G401 (cell line): ENCODE measurements at places on chromosomes 6 and 20. TPM values are rescaled to one million over a fixed set of nuclear protein-coding genes. Genes with fewer than 3 reads are reported as not detected.

The FRS3 gene
- 1.7 and 3.3 TPM in 2 replicates for total RNA-seq

The ADGRF1 gene
- not detected in 2 replicates for total RNA-seq

The DCBLD1 gene
- not detected in 2 replicates for total RNA-seq

The ZMYND8 gene
- total RNA-seq = 21.5 and 24.7 TPM in 2 replicates

The SLC16A10 gene
- total RNA-seq = 3.7 and 4.2 TPM in 2 replicates

The PLEKHG1 gene
- total RNA-seq = not detected in 2 replicates

The CEP162 gene
- total RNA-seq = 6.3 and 13.1 TPM in 2 replicates

The TAF11 gene
- total RNA-seq = 69.3 and 79.8 TPM in 2 replicates

The MAP3K7 gene
- 28.2 and 44.6 TPM in 2 replicates for total RNA-seq

The SLC22A16 gene
- 0.12 and 2.0 TPM in 2 replicates for total RNA-seq

The SLC22A1 gene
- total RNA-seq = not detected in 2 replicates

GRCh38 chr6:41614715-41615114 is 23.6 kb upstream of the MDFI start:
- no peak for DNase-seq

- DNase-seq = no peak
Observed at GRCh38 chr20:13625304-13625979, 13.3 kb downstream of the TASP1 start.

- no peak for DNase-seq
Observed at GRCh38 chr6:44598679-44599078, 211.2 kb downstream of the CDC5L start.

DNA sequence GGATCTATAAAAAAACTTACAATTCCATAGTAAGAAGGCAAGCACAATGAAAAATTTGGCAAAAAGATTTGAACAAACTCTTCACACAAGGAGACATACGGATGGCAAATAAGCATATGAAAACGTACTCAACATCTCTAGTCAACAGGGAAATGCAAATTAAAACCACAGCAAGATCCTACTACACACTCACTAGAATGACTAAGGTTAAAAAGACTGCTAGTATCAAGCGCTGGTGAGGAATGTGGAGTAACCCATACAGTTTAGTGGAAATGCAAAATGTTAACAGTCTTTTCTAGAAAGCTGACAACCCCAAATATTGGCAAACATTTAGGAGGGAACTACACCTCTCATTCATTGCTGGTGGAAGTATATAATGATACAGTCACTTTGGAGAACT is 175.9 kb upstream of the SGK1 start:
- no peak for DNase-seq

DNA sequence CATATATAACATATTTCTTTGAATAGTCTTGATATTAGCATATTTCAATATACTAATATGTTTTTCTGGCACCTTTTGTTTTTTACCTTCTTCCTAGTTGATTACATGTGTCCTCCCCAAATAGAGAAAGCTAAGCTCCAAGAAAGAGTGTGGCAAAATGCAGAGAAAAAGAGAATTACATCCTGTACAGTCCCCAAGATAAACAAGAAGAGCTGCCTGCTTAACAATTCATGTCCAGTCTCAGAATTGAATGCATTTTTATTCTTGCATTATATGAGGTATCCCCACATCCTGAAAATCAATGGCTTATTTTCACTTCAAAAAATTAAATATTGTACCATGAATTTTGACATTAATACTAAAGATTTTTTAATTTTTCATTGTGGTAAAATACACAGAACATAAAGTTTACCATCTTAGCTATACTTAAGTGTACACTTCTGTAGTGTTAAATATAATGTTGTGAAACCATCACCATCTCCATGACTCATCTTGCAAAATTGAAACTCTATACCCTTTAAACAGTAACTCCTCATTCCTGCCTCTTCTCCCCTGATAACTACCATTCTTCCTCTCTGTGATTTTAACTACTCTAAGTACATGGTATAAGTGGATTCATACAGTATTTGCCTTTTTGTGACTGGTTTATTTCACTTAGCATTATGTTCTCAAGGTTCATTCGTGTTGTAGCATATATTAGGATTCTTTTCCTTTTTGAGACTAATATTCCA is 490.3 kb downstream of the COL12A1 start:
- DNase-seq = no peak

- no peak for DNase-seq
Observed at GRCh38 chr20:47792021-47792618, 6.8 kb upstream of the SULF2 start.

GRCh38 chr6:41092421-41093140 is 19.8 kb downstream of the NFYA start:
- peak; percentile 14 for DNase-seq

GRCh38 chr6:28765978-28766351 is 157.8 kb downstream of the TRIM27 start:
- DNase-seq = no peak

- DNase-seq = no peak
Observed at GRCh38 chr6:21556511-21556910, 37.0 kb upstream of the SOX4 start.

- DNase-seq = no peak
Observed at GRCh38 chr6:42355416-42355815, 96.3 kb downstream of the TRERF1 start.

GRCh38 chr6:111668410-111668809 is 62.7 kb upstream of the TRAF3IP2 start:
- no peak for DNase-seq

GRCh38 chr6:138161338-138162110 is at the start of gene ARFGEF3:
ARFGEF3 (plus strand) TSS chr6:138161939; CDS start chr6:138162087, 148 bp downstream.
- peak; percentile 81 for DNase-seq

- no peak for DNase-seq
Observed at GRCh38 chr20:16462711-16463110, 110.5 kb downstream of the KIF16B start.

- no peak for DNase-seq
Observed at GRCh38 chr6:22147921-22148776, 148.7 kb downstream of the PRL start.

GRCh38 chr6:107353773-107354382 is 105.5 kb downstream of the PDSS2 start:
- DNase-seq = peak; percentile 23

DNA sequence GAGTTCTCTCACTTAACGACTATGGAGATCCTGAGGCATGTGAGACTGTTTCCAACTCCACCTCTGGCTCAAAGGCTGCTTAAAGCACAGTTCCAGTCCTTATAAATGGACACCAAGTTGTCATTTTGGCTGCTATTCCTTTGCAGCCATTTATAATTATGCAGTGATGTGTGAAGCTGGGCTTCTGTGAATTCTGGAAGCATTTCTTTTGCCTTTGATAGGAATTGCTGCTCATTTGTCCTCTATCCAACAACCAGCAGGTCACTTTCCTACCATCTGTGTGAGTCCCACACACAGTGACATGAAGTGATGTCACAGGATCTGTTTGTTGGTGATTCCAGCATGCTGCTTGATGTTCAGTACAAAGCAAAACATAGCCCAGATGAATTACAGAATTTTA is 28.5 kb upstream of the EFHC1 start:
- peak; percentile 99 for DNase-seq

DNA sequence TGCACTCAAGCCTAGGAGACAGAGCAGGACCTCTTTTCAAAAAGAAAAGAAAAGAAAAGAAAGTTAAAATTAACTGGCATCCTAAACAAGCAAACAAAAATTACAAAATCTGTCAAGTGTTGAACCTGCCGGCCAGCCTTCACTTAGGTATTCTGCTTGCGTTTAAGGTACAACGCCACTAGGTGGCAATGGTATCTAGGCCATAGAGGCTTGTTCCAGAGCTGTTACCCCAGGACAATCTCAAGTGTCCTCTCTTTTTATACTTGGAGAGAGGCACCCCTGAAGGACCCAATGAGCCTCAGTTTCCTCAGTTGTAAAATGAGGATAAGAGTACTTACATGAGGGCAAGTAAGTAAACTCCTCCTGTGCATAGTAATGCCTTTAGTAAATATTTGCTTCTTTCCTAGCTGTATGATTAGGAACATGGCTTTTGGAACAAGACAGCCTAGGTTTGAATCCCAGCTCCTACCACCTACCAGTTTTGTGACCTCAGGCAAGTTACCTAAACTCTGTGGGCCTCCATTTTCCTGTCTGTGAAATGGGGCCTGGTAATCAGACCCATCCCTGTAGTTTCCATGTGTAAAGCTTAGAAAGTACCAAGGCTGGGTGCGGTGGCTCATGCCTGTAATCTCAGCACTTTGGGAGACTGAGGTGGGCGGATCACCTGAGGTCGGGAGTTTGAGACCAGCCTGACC is 5.8 kb upstream of the PACSIN1 start:
- DNase-seq = peak; percentile 71

- DNase-seq = no peak
Observed at GRCh38 chr6:140844167-140844566, 1288.6 kb upstream of the GJE1 start.

DNA sequence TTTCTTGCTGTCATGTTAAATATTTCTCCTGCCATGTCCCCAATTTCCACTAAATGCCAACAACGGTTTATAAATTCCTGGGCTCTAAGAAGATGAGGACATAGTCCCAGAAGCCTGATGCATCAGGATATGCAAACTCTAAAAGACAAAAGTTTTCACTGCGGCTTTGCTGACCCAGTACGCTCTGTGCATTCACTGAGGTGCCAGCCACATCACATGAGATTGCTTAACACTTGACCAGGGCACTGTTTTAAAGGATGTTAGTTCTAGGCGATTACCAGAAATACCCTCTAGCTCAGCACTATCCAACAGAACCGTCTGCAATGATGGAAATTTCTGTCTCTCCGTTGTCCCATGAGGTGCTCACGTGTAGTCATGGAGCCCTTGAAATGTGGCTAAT is 19.9 kb upstream of the ADTRP start:
- DNase-seq = no peak

- DNase-seq = no peak
Observed at GRCh38 chr6:22036699-22037098, 260.1 kb downstream of the PRL start.

DNA sequence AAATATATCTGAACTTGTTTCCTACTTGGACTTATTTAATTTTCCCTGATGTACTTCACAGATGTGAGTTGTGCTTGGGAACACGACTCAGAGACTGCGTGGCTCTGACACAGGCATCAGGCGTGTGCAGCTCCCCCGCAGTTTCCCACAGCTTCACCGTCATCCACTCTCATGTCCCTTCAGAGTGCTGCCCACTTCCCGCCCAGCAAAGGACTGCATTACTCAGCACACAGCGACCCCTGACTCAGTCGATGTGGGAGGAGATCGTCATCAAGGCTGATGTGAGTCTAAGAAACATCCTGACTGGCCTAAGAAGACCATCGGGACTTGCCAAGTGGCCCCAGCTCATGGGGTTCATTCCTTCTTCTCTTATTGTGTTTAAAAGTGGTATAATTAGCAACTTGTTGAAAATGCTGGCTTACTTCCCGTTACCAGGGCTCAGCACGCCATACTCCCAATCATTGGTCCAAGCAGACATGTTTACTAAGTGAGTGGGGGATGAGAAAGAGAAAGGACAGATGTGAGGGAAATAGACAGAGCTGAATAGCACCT is 539.4 kb upstream of the JARID2 start:
- DNase-seq = no peak

GRCh38 chr6:1390133-1390945 is 963 bp downstream of the FOXF2 start:
- peak; percentile 26 for DNase-seq

- no peak for DNase-seq
Observed at GRCh38 chr20:14386726-14387125, 49.3 kb upstream of the FLRT3 start.

DNA sequence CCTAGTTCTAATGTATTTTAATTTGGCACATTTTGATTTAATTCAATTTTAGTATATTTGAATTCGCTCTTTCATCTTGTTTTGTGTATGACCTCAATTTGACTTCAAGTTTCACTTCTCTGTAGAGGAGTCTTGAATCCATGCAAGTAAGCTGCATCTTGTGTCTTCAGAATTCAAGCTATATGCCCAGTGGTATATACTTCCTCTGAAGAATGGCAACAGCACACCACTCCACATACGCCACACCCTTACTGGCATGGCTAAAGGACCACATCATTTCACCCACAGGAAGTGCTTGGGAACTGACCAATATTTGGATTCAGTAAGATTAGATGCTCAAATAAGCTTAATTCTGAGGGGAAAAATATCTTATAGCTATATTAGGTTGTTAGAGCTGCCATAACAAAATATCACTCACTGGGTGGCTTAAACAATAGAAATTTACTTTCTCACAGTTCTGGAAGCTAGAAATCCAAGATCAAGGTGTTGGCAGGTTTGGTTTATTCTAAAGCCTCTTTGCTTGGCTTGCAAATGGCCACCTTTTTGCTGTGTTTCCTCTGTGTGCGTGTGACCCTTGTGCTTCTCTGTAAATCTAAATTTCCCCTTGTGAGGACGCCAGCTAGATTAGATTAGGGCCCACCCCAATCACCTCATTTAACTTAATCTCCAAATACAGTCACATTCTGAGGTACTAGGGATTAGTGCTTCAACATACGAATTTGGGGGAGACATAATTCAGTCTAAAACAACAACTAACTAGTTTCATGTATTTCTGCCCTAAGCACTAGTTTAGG is 2.8 kb upstream of the ASF1A start:
- no peak for DNase-seq

- no peak for DNase-seq
Observed at GRCh38 chr20:21546355-21546754, 32.5 kb upstream of the NKX2-2 start.
